Cardiac muscle cell (in vitro differentiated cells and primary cell): ENCODE measurements at places on chromosomes 3 and 15. TPM values are rescaled to one million over a fixed set of nuclear protein-coding genes. Genes with fewer than 3 reads are reported as not detected.
A peak's percentile ranks its signal among the peaks of the same experiment; 100 is the strongest.

GRCh38 chr3:127688416-127689265 is 15.9 kb downstream of the ABTB1 start:
- no peak for DNase-seq

GRCh38 chr3:7271631-7272030 is 410.7 kb downstream of the GRM7 start:
- DNase-seq = peak; percentile 67

PLAAT1 gene
- 37.6 and 39.2 TPM in 2 replicates for polyA plus RNA-seq

DNA sequence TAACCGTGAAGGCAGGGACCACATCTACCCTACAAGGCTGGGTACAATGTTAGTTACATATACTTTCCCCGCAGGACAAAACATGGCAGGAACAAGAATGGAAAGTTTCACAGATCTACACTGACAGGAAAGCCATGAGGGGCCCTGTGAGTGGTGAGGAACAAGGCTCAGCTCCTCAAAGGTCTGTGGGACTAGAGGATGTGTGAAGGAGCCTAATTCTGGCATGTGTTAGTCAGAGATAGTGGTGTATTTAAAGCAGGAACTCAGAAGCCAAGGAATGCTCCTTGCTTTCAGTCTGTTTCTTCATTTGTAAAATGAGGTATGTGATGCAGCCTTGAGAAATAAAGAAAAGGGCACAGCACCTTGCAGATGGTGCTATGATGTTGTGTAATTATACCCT is 25.1 kb downstream of the ETV5 start:
- peak; percentile 15 for DNase-seq

DNA sequence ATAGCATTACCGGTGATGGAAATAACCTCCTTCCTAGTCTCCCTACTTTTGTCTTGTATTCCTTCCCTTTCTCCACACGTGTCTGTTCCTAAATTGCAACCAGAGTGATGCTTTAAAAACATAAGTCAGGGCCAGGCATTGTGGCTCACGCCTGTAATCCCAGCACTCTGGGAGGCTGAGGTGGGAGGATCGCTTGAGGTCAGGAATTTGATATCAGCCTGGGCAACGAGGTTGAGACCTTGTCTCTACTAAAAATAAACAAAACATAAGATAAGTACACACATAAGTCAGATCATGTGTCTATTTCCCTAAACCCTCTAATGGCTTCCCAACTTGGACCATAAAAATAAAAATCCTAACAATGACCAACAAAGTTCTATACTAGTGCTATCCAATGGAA is 18.4 kb downstream of the ARMC8 start:
- DNase-seq = no peak
